Activated T-cell treated with anti-CD3 and anti-CD28 coated beads for 48 hours (primary cell): ENCODE measurements at places on chromosomes 5 and 9.

DNA sequence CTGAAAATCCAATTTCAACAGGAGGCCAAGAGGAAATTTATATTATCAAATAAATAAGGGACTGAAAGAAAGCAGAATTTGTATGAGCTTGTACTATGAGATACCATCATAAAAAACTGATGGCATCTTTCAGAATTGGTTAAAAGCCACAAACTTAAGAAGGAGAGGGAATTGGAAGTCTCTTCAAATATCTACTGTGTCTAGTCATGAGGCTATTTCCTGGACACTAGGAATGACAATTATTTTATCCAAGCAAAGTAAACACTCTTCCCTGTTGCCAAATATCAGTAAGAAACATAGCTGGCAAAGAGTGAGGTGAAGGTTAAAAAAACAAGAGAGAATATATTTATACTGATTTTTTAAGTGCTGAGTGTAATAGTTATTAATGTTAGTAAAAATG is 101.5 kb upstream of the ARRDC3 start:
- no peak for DNase-seq

DNA sequence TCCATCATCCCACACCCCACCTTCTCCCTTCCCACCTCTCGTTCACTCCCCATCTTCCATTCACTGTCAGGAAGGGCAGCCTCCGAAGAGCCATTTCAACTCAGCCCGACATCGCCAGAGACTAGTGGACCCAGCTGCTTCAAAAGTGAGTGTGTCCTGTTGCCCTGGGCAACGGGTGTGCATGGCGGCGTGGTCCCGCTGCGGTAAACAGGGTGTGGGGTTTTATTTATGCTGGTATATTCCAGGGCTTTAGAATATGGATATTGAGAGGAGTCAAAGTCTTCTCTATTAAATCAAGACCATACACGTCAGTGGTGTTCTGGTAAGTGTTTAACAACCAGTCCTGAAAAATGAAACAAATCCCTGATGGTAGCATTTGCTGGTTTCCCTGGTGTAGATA is 274.5 kb downstream of the MAST4 start:
- DNase-seq: no peak

- DNase-seq: no peak
These were observed 319.5 kb upstream of the TNC start for GRCh38 chr9:115437418-115437817.

GRCh38 chr9:112097712-112098688 is 77.1 kb downstream of the SUSD1 start:
- DNase-seq: peak; percentile 48

- DNase-seq: no peak
These were observed 220.0 kb upstream of the NR4A3 start for GRCh38 chr9:99601571-99602111.

- DNase-seq: no peak
These were observed 736 bp upstream of the FCN2 start for GRCh38 chr9:134879664-134880483.

GRCh38 chr9:126956917-126957686 is 42.5 kb downstream of the RALGPS1 start:
- no peak for DNase-seq

GRCh38 chr5:135018457-135018856 is 15.6 kb downstream of the PITX1 start:
- no peak for DNase-seq

DNA sequence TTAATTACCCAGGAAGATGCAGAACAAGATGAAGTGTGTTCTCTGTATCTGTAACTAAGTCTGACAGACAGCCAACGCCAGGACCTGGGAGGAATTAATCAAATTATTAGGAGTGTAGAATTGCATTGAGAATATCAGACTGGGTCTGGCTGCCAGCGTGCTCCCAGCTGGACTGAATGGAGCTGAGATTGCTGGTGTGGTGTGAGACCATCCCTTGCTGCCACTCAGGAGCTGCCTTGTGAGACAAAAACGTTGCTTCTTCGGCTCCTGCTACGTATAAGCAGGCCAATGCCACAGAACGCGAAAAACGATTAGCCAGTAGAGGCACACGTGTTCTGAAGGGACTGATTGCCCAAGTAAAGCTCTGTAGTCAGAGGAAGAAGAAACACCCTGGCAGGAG is 66.8 kb downstream of the AMBP start:
- no peak for DNase-seq

- no peak for DNase-seq
These were observed 32.7 kb upstream of the DNAH5 start for GRCh38 chr5:13976867-13977830.
